Pancreas (tissue), 10 donors: ENCODE measurements at places on chromosomes 12 and 14. TPM values are rescaled to one million over a fixed set of nuclear protein-coding genes. Genes with fewer than 3 reads are reported as not detected.

GRCh38 chr14:96261053-96261452, 5.0 kb downstream of the BDKRB1 start:
- H3K4me1 ChIP-seq: peaks cover 12% of the 10 kb centered on the region
- no peaks in the 10 kb centered on the region for H3K27me3 ChIP-seq
- DNase-seq: no peak

DNA sequence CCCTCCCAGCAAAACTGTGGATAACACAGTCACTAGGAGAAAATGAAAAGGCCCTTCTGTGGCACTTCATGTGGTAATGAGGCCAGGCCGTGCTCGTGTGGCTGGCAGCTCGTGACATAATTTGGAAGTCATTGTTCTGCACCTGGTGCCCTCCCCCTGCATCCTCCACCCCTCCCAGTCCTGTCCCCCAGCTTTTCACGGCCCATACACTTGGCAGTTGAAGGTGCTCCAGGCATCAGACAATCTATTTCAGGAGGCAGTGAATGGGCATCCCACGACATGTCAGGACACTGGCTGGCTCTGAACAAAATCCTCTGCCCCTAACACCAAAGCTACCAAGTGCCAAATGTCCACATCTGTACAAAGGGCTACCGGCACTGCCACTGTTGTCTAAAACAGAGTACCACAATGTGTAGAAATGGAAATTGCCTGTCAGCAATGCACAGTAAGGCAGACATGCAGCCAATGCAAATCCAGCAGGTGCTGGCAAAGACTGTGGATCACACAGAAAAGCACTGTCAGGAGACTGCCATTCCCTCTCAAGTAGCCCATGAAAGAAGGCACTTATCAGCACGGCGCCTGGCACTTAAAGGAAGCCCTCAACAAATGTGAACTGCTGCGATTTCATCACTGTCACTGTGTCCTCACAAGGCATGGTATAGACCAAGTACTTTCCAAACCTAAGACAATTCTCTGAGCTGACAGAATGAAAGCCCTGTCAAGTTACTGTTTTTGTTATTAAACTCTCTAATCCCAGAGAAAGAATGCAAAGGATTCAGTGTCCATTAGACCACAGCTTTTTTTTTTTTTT, 39.1 kb downstream of the CORO1C start:
- H3K4me1 ChIP-seq: peaks cover 23% of the 10 kb centered on the region
- peak overlapping the region; percentile 24 for H3K27ac ChIP-seq
- no peaks in the 10 kb centered on the region for H3K27me3 ChIP-seq
- peak; percentile 12 for DNase-seq
- no peaks in the 10 kb centered on the region for H3K36me3 ChIP-seq
- H3K4me3 ChIP-seq: no peak overlapping the region

DNA sequence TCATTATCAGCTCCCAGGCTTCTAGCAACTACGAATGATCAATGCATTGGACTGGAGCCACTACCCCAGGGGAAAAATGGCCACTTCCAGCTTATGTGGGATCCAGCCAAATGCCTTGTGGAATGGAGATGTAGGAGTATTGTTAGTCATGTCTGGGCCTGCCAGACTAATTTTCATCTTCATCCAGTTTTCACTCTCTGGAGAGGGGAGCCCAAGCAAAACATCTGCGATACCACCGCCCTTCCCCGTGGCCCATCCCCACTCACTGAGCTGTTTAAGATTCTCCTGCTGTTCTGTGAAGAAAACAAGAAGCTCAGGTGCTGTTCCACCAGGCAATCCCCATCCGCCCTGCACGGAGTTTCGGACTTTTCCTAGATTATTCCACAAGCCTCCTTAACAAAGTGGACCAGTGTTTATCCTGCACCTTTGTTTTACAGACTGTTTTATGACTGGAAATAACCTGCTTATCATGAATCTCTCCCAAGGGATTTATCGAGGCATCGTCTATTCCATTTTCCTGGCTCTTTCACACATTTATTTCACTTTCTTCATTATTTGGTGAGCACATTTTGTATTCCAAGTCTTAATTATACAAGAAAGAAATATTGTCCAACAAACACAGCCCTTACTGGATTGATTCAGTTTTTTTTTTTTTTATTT, 35.5 kb upstream of the MAX start:
- H3K36me3 ChIP-seq: no peaks in the 10 kb centered on the region
- no peak overlapping the region for H3K27ac ChIP-seq
- DNase-seq: no peak
- H3K4me1 ChIP-seq: no peaks in the 10 kb centered on the region
- no peaks in the 10 kb centered on the region for H3K27me3 ChIP-seq

- no peaks in the 10 kb centered on the region for H3K27me3 ChIP-seq
- no peaks in the 10 kb centered on the region for H3K4me1 ChIP-seq
- no peaks in the 10 kb centered on the region for H3K36me3 ChIP-seq
- H3K4me3 ChIP-seq: no peak overlapping the region
- DNase-seq: peak; percentile 47
These were observed 17.5 kb downstream of the RAD51B start for GRCh38 chr14:67837011-67837624.

DNA sequence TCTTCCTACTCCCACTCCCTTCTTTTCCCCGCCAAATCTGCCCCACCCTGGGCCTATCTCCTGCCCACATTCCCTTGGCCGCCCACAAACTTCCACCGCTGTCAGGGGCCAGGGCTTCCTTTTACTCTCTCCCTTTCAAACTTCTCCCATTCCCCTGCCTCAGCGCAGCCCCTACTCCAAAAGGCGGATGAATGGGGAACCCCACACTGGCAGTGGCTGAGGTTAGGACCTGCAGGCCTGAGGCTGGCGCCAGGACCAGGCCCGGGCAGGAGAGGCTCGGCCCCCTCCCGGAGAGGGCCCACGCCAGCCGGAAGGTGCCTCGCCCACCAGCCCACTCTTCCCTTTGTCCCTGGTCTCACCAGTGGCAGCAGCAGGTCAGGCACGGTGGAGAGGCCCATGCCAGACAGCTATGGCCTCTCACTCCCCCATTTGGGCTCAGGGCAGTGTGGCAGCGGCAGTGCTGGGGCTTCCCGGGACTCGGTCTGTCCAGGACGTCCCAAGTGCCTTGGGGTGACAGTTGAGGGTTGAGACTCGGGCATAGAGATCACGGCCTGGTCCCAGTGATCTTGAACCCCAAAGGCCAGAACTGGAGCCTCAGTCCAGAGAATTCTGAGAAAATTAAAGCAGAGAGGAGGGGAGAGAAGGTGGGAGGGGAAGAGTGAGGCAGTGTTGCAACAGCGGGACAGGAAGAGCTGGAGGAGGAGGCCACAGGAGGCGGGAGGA, at the start of gene TNFRSF1A:
TNFRSF1A (minus strand) TSS at position 660 of the 723 bp plus-strand sequence; CDS start at position 398, 262 bp downstream.
- H3K4me3 ChIP-seq: peak within 1 kb of the TSS; percentile 85
- peaks cover 23% of the 10 kb centered on the region for H3K4me1 ChIP-seq
- peak within 1 kb of the TSS; percentile 99 for H3K27ac ChIP-seq

- peaks cover 46% of the 10 kb centered on the region for H3K36me3 ChIP-seq
- H3K27ac ChIP-seq: no peak overlapping the region
- no peaks in the 10 kb centered on the region for H3K4me1 ChIP-seq
- no peak overlapping the region for H3K4me3 ChIP-seq
- DNase-seq: no peak
- H3K27me3 ChIP-seq: no peaks in the 10 kb centered on the region
These were observed 57.8 kb downstream of the KDM5A start for GRCh38 chr12:331287-331686.

DNA sequence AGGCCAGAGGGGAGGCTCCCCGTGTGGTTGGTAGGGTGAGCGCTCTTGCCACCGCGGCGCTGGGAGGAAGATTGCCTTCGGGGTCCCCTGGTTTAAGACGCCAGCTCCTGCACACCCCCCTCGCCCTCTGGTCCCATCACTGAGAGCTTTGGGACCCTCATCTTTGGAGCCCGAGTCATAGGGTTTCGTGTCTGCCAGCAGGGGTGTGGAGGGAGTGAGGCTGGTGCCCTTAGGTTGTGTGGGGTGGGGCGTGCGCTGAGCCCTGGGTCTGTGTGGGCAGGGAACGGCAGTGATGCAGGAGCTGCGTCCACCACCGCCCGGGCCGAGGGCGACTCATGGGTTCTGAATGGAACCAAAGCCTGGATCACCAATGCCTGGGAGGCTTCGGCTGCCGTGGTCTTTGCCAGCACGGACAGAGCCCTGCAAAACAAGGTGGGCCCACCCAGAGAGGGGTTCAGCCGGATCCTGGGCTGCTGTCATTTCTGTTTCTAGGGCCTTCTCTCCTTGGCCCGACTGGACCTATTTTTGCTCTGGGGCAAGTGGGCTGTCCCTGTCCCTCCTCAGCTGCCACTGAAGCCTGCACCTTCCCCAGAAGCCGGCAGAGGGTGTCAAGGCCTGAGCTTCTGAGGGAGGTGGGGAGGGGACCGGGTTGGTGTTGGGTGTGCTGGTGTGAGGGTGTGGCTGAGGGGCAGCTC, 12.1 kb downstream of the ACADS start:
- DNase-seq: no peak
- H3K27me3 ChIP-seq: no peaks in the 10 kb centered on the region
- H3K4me3 ChIP-seq: no peak overlapping the region
- no peak overlapping the region for H3K27ac ChIP-seq
- H3K36me3 ChIP-seq: peaks cover 4% of the 10 kb centered on the region

GRCh38 chr14:102164241-102164641, 24.5 kb downstream of the WDR20 start:
- no peaks in the 10 kb centered on the region for H3K36me3 ChIP-seq
- H3K4me1 ChIP-seq: no peaks in the 10 kb centered on the region
- no peak overlapping the region for H3K4me3 ChIP-seq
- DNase-seq: no peak

- no peak for DNase-seq
- H3K4me3 ChIP-seq: peak within 1 kb of the TSS; percentile 85
These were observed at the start of gene VASH1 for GRCh38 chr14:76761136-76761959. VASH1 (plus strand) TSS chr14:76761468; CDS start chr14:76762822, 1,354 bp downstream.

DNA sequence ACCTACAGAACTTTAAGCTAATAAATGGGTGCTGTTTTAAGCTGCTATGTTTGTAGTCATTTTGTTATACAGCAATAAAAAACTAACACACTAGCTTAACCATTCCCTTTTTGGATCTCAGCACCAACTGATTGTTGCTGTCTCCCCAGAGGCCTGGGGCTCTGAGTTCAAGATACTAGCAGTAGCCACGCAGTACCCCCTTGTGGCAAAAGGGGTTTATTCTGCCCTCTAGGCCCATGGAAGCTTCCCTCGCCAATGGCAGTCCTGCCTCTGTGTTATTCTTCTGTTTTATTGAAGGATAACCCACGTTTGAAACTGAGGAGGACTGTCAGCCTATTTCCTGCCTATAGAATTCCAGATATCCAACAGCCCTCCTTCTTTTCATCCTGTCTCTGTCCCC, 455.3 kb upstream of the ATP2B1 start:
- no peaks in the 10 kb centered on the region for H3K27me3 ChIP-seq
- H3K36me3 ChIP-seq: no peaks in the 10 kb centered on the region
- DNase-seq: no peak
- no peak overlapping the region for H3K4me3 ChIP-seq
- H3K4me1 ChIP-seq: no peaks in the 10 kb centered on the region

GRCh38 chr12:3996322-3996721, 123.1 kb upstream of the PARP11 start:
- no peaks in the 10 kb centered on the region for H3K36me3 ChIP-seq
- peaks cover 20% of the 10 kb centered on the region for H3K4me1 ChIP-seq
- no peak overlapping the region for H3K4me3 ChIP-seq
- no peak overlapping the region for H3K27ac ChIP-seq

GRCh38 chr12:13530966-13531365, 334.4 kb downstream of the EMP1 start:
- no peak overlapping the region for H3K4me3 ChIP-seq
- H3K4me1 ChIP-seq: no peaks in the 10 kb centered on the region
- H3K36me3 ChIP-seq: no peaks in the 10 kb centered on the region
- no peaks in the 10 kb centered on the region for H3K27me3 ChIP-seq
- DNase-seq: no peak

DNA sequence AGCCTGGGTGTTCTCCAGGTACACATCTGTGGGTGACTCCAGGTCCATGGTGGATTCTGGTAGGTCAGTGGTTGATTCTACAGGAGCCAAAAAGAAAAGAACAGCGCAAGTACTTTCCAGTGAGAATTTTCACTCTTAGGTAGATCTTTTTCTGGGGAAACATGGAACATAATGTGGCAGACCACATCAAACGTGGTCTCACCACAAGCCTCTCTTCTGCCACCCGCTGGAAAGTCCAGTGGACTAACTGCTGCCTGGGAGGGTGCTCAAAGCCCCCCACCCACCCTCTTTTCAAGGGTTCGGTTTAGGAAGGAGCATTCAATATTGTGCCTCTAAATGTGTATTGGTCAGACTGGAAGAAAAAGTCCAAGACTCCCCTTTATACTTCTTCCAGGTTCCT, 36.1 kb upstream of the PRB2 start:
- H3K27me3 ChIP-seq: no peaks in the 10 kb centered on the region
- no peak overlapping the region for H3K27ac ChIP-seq
- H3K4me1 ChIP-seq: no peaks in the 10 kb centered on the region
- no peak overlapping the region for H3K4me3 ChIP-seq
- DNase-seq: no peak

GRCh38 chr14:56760164-56760914, 49.9 kb downstream of the OTX2 start:
- no peak overlapping the region for H3K4me3 ChIP-seq
- H3K36me3 ChIP-seq: no peaks in the 10 kb centered on the region
- no peak overlapping the region for H3K27ac ChIP-seq
- no peaks in the 10 kb centered on the region for H3K4me1 ChIP-seq
- no peaks in the 10 kb centered on the region for H3K27me3 ChIP-seq

DNA sequence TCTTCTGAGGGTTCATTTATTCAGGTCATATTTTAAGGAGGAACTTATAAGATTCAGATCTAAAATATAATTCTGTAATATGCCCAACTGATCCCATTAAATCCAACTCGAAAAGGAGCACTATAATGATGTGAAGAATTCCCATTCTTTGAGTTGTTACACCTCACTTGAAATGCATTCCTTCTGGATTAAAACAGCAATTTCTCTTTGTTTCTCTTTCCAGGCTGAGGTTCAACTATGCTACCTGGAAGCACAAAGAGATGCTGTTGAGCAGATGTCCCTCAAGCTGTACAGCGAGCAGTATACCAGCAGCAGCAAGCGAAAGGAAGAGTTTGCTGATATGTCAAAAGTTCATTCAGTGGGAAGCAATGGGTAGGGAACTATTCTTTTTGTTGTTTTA, 260.6 kb upstream of the NPAS3 start:
- H3K4me1 ChIP-seq: no peaks in the 10 kb centered on the region
- no peak overlapping the region for H3K27ac ChIP-seq
- no peaks in the 10 kb centered on the region for H3K36me3 ChIP-seq
- no peaks in the 10 kb centered on the region for H3K27me3 ChIP-seq
- no peak overlapping the region for H3K4me3 ChIP-seq

DNA sequence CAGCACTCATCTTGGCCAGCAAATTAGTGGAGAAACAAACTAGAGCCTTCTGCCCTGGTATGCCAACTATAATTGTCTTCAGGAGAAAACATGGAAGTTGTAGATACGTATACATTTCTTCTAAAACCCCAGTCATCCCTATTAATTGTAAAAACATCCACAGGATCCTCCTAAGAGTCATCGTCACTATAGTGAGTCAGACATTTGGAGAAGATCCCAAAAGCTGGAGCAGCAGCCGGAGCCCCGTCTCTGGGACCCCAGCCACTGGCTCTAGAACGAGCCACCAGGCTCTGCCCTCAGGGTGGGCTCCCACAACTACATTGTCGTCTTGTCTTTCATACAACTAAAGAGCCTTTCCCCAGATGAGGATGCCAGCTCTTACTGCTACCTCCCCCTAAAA, 15.5 kb downstream of the PRKAB1 start:
- peaks cover 33% of the 10 kb centered on the region for H3K4me1 ChIP-seq
- peaks cover 21% of the 10 kb centered on the region for H3K36me3 ChIP-seq
- no peaks in the 10 kb centered on the region for H3K27me3 ChIP-seq
- no peak for DNase-seq

Gene CCDC60
- not detected for total RNA-seq

Gene SLC25A21
- 0.44 TPM for total RNA-seq

Gene IL31
- total RNA-seq: not detected

Gene CEBPE
- total RNA-seq: not detected

Gene OVCH1
- total RNA-seq: not detected
